ENCODE measurements at places on chromosomes 1 and 21. TPM values are rescaled to one million over a fixed set of nuclear protein-coding genes. Genes with fewer than 3 reads are reported as not detected.

PLA2G2F gene
- not detected for polyA plus RNA-seq

RBBP4 gene
- polyA plus RNA-seq = 82.3 TPM

TP73 gene
- 0.11 TPM for polyA plus RNA-seq

C4BPA gene
- 0.03 TPM for polyA plus RNA-seq

HSD3B1 gene
- polyA plus RNA-seq = not detected

METTL18 gene
- 5.7 TPM for polyA plus RNA-seq

CLDN19 gene
- 0.01 TPM for polyA plus RNA-seq

TEX38 gene
- polyA plus RNA-seq = not detected

DNAJB4 gene
- polyA plus RNA-seq = 162 TPM

GJB5 gene
- not detected for polyA plus RNA-seq

PTGER3 gene
- 1.1 TPM for polyA plus RNA-seq

NR1I3 gene
- not detected for polyA plus RNA-seq

FCGR3B gene
- 0.15 TPM for polyA plus RNA-seq

KCNJ9 gene
- polyA plus RNA-seq = 0.08 TPM

IVL gene
- polyA plus RNA-seq = 0.03 TPM

PDC gene
- not detected for polyA plus RNA-seq

ALPL gene
- polyA plus RNA-seq = 17.8 TPM

RGS8 gene
- not detected for polyA plus RNA-seq

LDLRAD1 gene
- not detected for polyA plus RNA-seq

DCDC2B gene
- polyA plus RNA-seq = not detected

TDRD5 gene
- not detected for polyA plus RNA-seq
